Activated T-helper 1 cell treated with anti-CD3 and anti-CD28 coated beads, Interleukin-12 subunit alpha, Interleukin-12 subunit beta, Interleukin-2, Interleukin-4 antibody, amounts not matched to agents 30 ng/mL and 10 ng/mL and 1 ng/mL, durations not matched to agents 14 hours and 24 hours and 36 hours (primary cell): ENCODE measurements at places on chromosomes 4 and X.
A peak's percentile ranks its signal among the peaks of the same experiment; 100 is the strongest.

GRCh38 chrX:132491191-132491590 is 2.4 kb upstream of the MBNL3 start:
- DNase-seq: peak; percentile 1

GRCh38 chrX:48958635-48959094 is 1.3 kb upstream of the OTUD5 start:
- peak; percentile 2 for DNase-seq

DNA sequence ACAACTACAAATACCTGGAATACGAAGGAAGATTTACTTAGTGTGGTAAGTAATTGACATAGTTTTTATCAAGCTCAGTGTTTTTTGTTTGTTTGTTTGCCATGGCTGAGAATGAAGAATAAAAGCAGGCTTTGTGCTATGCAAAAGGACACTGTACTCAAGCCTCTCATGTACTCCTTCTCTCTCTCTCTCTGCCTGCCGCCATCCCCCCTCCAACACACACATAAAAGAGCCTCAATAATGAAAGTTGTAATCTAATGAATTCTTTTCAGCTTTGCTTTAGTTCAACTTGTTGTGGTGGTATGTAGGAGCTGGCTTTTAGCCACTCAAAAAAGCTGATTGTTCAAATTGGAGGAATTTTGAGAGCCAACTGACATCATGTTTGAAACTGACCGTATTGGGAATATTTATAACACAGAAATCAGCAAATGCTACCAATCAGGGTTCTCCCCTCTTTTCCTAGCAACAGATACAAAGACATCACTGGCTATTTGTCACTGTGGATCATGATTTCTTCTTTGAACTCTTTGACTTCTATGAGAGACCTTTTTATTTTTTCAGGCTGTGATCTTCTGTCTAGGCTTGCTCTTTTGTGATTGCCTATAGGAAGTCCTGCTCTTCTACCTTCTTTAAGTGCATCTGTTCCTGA is 1148.8 kb downstream of the RAPGEF2 start:
- DNase-seq: no peak

DNA sequence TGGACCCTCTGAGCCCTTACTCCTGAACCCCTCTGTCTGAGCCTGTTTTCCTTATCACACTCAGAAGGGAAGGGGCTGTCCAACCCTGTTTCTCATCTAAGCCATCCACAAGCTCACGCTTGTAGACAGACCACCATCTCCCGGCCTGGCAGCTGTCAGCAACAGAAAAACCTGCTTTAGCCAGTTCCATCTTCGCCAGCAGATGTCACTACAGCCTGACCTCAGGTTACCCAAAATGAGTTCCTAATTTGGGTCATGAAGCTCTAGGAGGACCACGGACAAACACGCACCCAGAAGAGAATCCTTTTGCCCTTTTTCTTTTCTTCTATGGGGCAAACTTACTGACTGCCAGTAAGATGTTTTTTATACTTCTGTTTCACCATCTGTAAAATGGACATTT is 445.4 kb downstream of the BCOR start:
- DNase-seq: peak; percentile 1

- DNase-seq: no peak
Measured at GRCh38 chr4:182653596-182653995, 263.6 kb downstream of the DCTD start.

- no peak for DNase-seq
Measured at GRCh38 chr4:115145393-115146160, 32.2 kb upstream of the NDST4 start.

GRCh38 chrX:48800574-48801279 is 1.1 kb upstream of the HDAC6 start:
- no peak for DNase-seq

- no peak for DNase-seq
Measured at GRCh38 chrX:104659005-104659744, 93.2 kb downstream of the IL1RAPL2 start.

DNA sequence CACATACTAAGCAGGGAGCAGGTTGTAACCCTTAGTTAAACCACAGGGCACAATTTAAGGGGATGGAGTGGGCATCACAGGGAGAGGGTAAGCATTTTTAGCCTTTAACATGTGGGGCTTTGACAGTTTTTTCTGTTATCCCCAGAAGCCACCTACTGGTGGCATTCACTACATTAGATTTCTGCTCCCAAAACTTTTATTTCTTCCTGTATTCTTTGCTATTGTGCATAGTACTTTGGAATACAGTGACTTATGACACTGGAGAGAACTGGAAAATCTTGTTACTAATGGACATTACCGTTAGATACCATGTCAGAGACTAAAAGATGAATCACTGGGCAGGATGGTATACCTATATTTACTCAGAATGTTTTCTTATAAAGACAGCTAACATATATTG is 7.3 kb downstream of the TRIM75 start:
- DNase-seq: no peak

GRCh38 chrX:9341291-9342201 is 123.3 kb upstream of the TBL1X start:
- DNase-seq: peak; percentile 30

DNA sequence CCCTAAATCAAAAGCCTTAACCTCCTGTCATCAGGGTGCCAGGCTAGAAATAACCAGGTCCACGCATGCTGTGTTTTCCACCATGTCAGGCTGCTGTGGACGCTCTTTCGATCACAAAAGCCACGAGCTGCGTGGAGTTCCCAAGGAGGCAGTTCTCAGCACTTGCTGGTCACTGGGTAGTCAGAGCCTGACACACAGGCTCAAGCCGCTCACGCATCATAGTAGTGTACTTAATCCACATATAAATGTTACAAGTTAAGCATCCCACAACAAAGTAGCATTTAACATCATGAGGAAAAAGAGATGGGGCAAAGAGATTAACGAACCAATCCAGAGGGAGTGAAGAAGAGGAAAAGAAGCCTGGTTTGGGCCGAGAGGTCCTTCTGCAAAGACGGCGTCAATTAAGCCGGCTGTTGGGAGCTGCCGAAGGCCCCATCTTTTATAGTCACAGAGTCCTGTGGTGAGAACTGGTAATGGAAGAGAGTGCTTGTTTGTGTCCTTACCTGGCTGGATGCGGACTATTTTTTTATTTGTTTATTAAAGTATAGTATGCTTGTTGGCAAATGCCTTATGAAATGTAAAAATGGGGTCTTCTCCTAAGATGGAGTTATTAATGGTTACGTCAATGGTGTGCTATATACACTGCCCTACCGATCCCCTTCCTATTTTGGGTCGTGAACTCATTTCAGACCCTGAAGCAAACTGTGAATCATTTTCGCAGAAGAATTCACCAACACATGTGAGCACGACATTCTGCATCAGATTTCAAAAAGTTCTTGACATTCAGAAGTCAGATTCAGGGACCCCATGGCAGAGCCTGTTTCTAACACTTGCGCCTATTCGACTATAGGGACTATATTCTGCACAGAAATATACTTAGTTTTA is 675 bp downstream of the PRIMPOL start:
- DNase-seq: no peak

- no peak for DNase-seq
Measured at GRCh38 chr4:88765729-88766128, 68.1 kb upstream of the NAP1L5 start.

DNA sequence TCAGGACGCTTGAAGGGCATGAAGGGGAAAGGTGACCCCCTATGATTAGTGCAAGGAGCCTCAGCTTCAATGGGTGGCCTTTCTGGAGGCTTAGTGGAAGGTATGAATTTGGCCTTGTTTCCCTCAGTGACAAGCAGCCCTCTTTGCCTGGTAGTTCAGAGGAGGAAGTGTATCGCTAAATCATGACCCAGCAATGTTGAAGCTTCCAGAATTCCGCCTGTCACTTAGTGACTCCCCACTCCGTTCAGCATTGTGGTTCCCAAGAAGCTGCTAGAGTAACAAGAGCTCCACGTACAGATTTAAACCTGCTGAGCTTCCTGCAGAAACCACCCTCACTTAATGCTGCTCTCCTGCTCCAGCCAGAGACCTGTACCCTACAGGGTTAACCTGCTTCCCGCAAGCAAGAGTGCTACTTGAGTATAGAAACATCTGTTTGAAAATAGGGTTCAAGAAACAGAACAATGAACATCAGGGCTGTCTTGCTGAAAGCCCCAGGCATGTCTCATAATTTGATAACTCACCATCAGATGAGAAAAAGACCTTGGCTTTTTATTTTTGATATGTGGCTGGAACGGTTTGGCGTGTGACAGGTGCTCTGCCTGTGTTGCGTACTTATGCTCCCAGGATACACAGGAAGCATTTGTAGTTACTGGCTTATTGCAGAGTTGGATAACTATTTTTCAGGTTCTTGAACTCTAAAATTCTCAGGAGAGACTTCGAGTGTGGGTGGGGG is 105.2 kb downstream of the UCHL1 start:
- DNase-seq: no peak

DNA sequence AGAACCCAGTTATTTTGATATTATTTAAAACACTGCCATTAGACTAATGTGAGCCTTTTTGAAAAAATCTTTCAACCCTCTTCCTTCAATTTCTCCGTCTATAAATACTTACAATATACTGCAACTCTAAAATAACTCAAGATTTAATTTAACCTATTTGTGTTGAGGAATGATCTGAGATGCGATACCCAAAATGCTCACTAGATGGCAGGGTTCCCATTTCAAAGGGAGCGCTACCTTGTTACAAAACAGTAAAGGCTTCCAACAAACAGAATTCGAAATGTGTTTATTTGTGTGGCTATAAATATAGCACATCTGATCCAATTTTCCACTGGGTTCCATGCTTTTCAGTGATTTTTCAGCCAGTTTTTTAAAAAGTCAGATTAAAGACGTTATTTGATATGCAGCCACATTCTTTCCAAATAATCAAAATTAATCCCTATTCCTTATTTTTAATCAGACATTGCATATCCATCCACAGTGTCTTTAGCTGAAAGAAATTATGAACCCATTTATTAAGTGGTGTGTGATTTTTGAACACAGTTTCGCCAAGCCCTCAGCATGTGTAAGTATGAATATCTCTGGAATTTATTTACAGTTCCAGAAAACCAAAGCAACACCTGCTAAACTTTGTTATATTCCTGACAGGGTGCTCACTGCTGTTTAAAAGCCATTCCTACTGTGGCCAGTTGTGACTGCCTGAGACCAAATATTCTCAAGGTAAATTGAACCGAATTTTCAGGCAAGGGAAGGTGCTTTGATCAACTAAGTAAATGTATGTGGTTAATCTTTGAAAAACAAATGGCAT is 668.0 kb upstream of the LCORL start:
- DNase-seq: peak; percentile 3

- no peak for DNase-seq
Measured at GRCh38 chr4:6011686-6012085, 6.5 kb downstream of the C4orf50 start.

- DNase-seq: no peak
Measured at GRCh38 chrX:112668476-112669409, 11.0 kb downstream of the LHFPL1 start.

DNA sequence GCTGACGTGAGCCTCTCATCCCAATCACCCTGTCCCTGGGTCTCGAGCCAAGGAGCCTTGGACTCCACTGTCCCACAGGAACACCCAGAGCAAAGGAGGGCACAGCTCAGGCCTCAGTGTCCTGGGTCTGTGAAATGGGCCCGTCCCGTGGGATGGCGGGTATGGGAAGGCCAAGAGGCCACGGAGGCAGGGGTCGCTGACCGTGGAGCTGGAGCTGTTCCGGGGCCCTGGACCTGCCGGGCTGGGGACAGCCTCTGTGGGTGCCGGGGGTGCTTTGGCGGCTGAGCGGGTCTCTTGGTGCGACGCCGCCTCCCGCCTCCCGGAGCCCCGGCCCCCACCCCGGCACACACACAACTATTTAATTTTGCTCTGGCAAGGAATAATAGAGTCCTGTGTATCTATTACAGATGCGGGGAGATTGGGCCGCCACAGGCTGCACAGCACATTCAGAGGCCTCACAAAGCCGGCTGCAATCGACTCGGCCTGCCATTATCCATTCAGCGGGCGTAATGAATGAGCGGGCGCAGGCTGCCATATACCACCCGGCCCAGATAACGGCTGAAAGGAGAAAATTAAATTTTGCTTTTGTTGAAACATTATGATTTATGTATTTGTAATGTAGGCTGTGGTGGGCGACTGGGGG is 83.9 kb upstream of the NKX1-1 start:
- no peak for DNase-seq

DNA sequence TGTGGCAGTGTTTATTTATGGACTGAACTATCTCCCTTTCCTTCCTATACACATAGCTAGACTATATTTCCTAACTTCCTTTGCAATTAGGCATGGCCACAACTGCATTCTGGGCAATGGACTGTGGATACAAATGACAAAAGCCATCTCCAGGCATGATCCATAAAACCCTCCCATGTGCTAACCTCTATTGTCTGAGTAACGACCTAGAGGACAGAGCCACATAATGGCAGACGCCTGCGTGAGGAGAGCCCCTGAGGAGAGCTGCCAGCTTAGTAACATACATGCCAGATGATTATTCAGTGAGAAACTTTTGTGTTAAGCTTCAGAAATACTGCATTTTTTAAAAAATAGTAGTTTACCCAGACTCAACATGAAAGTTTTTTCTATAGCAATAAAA is 142.9 kb downstream of the ADGRA3 start:
- DNase-seq: no peak

GRCh38 chrX:24243692-24244091 is 70.2 kb downstream of the SUPT20HL2 start:
- DNase-seq: no peak

- no peak for DNase-seq
Measured at GRCh38 chrX:14546190-14546589, 16.9 kb downstream of the GLRA2 start.

DNA sequence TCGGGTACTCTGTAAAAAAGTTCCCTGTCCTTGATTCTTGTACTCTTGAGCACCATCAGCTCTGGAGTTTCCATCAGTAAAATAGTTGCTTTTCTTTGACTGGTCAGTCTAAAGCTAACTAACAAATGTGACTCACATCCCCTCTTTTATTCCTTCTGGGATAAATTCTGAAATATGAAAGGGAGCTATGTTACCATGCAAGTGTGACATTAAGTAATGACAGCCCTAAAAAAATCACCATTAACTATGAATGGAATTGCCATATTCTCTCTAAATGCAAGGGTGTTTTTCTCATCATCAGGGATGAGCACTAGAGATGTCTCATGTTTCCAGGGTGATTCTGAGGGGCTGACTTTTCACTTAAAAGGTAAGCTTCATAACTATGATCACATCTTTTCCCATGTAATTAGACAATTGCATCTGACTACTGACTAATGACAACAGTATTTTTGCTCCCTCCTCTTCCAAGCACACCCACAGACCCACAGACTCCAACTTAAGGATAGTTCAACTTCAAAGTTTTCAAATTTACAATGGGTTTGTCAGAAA is 26.9 kb upstream of the RASGEF1B start:
- no peak for DNase-seq

- no peak for DNase-seq
Measured at GRCh38 chr4:121098266-121098665, 25.9 kb upstream of the NDNF start.

- no peak for DNase-seq
Measured at GRCh38 chrX:150542846-150543229, 25.6 kb upstream of the MTM1 start.

DNA sequence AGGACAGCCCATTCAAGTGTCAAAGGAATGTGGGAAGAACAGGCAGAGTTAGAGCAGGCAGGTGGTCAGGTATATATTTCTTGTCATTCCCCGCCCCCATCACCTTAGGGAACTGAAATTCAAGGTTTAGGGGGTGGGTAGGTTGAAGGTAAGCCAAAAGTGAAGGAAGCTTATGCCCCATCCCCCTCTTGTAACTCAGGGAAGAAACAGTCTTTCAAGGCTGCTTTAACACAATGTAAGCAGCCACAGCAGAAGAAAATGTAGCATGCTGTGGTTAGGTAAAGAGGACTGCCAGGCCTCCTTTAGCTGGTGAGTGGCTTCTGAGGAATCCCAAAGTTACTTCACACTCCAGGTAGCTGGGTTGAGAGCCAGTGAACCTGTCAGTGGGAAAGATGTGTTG is 122.3 kb downstream of the RS1 start:
- no peak for DNase-seq

- DNase-seq: no peak
Measured at GRCh38 chr4:45358573-45359506, 632.5 kb upstream of the GNPDA2 start.
